DMS153 (cell line): ENCODE measurements at places on chromosomes 2 and 18.

DNA sequence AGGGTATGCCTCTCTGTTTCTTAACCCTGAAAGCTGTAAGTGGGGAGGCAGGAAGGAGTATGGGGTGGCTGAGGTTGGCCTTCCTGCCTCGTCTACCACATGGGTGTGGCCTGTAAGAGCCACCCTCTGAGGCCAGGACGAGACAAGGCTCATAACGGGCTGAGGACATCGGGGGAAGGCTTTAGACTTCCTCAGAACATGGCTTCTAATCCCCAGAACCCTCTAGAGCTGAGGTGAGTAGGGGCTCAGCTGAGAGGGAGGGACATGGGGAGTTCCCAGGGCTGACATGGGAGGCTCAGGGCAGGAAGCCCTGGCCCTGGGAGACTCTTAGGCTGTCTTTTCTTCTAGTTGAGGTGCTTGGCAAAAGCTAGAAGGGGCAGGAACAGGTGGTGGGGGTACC lies 36.7 kb downstream of the EMX1 start:
- no peak for DNase-seq

- DNase-seq, result no peak
These were observed 759.7 kb upstream of the FANCL start for GRCh38 chr2:59000796-59001195.

GRCh38 chr2:10847008-10847407 lies 34.4 kb upstream of the PDIA6 start:
- no peak for DNase-seq

GRCh38 chr18:23068011-23068410 lies 67.3 kb upstream of the CABLES1 start:
- no peak for DNase-seq

DNA sequence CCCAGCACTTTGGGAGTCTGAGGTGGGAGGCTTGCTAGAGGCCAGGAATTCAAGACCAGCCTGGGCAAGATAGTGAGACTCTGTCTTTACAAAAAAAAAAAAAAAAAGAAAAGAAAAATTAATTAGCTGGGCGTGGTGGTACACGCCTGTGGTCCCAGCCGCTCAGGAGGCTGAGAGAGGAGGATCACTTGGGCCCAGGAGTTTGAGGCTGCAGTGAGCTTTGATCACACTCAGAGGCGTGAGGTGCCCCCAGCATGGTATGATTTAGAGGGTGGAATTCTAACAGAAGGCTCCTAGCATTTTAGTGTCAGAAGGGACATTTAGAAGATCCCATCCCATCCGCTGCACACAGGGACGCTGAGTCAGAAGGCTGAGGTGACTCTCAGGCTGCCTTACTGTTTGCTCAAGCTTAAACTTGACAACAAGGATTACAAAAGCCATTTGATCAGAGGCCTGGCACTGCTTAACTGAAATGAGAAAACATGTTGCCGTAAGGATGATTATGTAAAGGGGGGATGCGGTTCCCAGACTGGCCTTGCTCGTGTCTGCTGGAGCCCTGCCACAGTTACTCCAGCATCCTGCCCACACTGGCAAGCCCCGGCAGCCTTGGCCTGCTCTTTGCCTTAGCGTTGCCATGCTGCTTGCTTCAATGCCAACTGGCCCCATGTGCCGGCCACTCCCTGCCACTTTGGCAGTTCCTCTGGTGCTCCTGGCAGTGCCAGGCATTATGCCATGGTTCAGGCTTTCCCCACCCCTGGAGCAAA lies 45.6 kb upstream of the SLC1A4 start:
- DNase-seq, result no peak

DNA sequence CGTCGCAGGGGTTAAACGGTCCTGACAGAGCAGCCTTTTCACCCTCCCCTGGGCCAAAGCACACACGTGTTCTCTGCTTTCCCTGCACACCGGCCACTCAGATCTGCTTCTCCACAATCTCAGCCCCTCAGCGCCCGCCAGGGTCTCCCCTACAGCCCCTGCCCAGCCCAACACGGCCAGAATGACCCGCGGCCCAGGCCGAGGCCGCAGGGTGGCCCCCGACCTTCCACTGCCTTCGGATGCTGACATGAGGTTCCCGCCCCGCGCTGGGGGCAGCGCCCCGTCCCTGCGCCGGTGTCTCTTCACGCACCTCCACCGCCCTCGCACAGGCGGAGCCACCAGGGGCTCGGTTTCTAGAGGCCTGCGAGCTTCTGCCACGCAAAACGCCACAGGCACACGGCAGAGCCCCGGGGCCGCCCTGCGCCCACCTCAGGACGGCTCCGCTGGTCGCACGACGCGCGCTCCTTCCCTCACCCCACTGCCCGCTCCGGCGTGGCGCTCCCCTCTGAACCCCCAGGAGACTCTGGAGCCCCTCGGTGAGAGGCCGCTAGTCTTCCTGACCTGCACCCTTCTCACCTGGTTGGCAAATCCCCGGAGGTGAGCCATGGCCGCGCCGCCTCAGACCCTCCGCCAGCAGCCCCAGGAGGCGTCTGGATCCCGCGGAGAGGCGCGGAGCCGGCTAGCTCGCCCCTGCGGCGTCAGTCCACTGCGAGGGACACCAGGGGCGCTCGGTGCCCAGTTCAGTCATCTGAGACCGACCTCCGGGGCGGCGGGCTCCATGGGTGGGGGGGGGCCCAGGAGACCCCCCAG lies 749 bp downstream of the STK25 start:
- no peak for DNase-seq

DNA sequence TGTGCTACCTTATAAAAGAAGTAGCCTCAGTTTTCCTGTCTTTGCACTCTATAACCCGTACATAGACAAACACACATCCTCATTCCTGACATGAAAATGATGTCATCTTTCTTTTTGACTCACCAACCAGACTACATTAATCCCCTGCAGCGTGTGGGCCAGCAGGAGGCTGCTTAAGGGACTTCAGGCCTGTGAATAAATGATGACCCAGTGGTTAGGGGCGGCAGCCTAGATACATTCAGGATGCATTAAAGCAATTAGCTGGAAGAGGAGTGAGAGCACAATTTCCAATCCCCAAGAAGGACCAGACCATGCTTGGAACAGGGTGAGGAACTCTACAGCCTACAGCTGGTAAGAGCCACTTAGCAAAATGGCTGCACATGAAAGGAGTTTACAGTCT lies 57.3 kb upstream of the KLF7 start:
- no peak for DNase-seq

DNA sequence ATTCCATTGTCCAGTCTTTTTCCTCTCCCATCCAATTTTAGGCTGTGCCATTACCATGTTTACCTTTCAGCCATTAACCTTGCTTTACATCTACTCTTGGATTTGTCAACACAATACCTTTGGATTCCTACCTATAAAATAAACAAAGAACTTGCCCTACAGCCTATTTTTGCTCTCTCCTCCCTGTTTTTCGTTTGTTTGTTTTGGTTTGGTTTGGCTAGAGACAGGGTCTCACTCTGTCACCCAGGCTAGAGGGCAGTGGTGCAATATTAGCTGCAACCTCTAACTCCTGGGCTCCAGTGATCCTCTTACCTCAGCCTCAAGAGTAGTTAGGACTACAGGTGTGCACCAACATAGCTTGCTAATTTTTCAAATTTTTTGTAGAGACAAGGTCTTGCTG lies 76.1 kb downstream of the SP100 start:
- no peak for DNase-seq

DNA sequence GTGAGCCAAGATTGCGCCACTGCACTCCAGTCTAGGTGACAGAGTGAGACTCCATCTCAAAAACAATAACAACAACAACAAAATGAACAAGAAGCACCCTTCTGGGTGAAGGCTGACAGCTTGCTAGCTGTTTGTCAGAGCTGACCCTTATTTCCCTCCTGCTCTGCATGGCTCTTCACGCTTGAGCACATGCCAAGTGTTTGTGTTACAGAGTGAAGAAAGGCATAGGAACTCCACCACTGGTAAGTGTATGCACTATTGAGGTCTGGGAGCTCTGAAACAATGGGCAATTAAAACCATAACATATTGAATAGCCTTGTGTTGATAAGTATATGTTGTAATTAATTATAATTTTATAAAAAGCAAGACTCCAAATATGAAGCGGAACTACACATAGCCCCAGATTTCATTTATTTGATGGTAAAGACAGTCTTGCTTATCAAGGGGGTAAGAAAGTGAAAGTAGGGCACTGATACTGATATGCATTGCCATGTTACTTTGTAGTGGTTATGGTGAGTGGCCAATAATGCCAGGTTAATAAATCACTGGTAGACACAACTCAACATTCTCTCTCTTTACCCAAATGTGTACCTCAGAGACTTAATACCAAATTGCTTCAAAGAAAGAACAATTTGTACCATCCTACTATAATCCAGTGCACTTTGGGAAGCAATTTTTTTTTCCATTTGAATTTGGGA lies 163.4 kb downstream of the VWC2L start:
- no peak for DNase-seq

DNA sequence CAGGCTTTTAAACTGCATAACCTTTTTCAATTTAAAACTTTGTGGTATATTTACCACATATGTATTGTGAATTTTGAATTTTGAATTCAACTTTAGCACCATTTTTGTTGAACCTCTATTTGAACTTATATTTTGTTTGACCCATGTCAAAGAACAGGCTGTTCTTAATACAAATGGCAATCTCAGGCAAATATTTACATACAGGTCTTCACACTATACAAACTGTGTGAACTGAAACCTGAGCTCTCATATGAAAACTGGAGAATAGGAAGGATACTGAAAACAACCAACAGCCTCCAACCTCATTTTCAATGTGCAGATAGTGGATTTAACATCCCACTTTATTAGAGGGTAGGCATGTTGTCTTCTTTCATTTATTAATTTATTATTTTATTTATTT lies 491.8 kb downstream of the KCNJ3 start:
- DNase-seq, result peak; percentile 84

DNA sequence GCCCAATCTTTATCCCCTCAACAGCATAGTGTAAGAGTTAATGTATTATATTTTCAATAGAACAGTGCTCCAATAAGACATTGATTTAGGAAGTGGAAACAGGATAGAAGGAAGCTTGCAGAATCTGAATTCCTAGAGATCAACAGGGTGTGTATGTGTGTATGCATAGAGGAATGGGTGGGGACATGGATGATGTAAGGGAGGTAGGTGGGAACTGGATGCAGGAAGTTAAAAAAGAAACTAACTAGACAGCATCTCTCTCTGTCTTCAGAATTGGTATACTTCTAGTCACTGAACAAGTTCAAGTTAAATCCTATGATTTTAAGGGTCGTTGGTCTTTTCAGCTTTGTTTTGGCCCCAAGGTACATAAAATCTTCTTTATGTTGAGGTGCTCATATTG lies 196.6 kb downstream of the PMAIP1 start:
- DNase-seq, result no peak

- DNase-seq, result no peak
These were observed 3.6 kb downstream of the SCRN3 start for GRCh38 chr2:174399171-174399570.

DNA sequence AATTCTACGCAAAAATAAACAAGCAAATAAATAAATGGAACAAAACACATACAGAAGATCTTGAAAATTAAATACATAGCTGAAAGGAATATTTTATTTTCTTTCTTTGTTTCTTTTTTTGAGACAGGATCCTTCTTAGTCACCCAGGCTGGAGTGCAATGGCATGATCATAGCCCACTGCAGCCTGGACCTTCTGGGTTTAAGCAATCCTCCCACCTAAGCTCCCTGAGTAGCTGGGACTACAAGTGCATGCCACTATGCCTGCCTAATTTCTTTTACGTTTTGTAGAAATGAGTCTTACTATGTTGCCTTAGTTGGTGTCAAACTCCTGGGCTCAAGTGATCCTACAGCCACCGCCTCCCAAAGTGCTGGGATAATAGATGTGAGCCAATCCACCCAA lies 44.6 kb upstream of the ACTR3 start:
- DNase-seq, result no peak

DNA sequence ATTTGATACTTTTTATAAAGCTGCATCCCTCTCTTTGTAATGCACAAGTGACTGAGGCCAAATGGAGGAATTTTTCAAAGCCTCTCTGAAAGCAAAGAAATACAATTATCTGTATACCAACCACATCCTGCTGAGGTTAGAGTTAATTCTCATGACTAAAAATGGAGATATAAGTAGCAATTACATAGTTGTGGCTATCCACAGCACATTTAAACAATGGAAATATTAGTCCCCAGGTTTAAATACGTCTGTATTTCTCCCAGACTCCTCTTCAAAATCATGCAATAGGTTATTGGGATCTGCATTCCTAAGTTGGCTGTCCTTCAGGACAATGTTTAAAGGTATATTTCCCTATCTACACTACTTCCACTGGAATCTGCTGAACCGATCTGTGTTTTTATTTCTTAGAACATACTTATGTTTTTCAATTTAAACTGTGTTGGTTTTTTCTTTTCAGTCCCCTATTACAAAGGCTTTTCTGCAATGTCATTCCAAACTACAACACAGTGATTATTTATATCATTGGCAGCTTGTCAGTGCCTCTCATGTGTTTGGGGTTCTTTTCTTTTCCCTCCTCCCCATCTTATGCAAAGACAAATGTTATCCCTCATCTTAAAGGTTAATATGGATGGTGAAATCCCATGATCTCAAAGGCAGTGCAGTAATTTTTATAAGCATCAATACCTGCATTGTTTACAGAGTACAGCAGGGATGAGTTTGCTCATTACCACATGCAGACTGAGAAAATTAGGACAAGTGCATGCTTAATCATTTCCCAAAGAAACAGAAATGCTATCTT lies 134.8 kb upstream of the FSHR start:
- DNase-seq, result no peak

DNA sequence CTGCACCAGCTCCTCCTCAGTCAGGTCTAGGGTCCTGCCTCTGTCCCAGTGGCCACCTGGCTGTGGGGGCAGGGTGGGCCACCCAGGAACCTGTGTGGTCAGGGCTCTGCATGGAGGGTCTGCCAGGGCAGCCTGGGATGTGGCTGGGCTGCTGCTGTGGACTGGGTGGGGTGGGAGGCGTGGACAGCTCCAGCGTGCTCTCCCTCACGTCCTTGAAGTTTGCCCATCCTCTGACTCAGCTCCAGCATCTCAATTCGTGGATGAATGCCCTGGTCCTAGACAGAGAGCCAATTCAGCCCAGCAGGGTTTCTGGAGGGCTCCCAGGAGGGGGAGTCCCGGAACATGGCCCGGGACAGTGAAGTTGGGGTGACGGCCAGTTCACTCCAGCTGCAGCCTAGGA lies 64.3 kb upstream of the EPAS1 start:
- no peak for DNase-seq

DNA sequence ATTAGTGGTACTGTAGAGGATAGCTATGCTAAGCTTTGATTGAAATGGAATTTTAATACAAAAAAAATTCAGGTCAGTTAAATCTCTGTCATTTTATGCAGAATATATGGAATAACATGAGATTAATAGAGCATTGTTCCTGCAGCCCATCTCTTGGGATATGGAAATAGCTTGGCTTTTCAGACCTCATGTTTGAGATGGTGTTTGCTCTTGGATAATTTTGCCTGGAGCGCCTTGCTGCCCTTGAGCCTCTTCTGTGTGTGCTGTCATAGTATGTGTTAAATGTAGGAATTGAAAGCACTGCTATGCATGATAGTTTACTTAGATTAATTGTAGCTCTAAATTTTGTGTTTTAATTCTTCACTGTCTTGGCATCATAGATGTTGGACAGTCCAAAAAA lies 27.7 kb downstream of the GALNT1 start:
- no peak for DNase-seq
